T-helper 17 cell (primary cell): ENCODE measurements at places on chromosomes 1 and 21. TPM values are rescaled to one million over a fixed set of nuclear protein-coding genes. Genes with fewer than 3 reads are reported as not detected.

C1orf115 gene
- total RNA-seq: 2.1 TPM

DMBX1 gene
- total RNA-seq: not detected

UBXN10 gene
- 0.81 TPM for total RNA-seq

LAPTM5 gene
- total RNA-seq: 601 TPM

GBP6 gene
- 0.17 TPM for total RNA-seq

NBPF10 gene
- 3.8 TPM for total RNA-seq

SLC45A1 gene
- total RNA-seq: 0.70 TPM

FBLIM1 gene
- not detected for total RNA-seq

DPM3 gene
- 36.0 TPM for total RNA-seq

OMA1 gene
- 29.8 TPM for total RNA-seq

ZBTB18 gene
- total RNA-seq: 26.3 TPM

GIPC2 gene
- 0.17 TPM for total RNA-seq

AKR7A3 gene
- 1.4 TPM for total RNA-seq

C8B gene
- total RNA-seq: not detected

GRCh38 chr1:150976879-150977694, 2.5 kb upstream of the CERS2 start:
- DNase-seq: peak; percentile 42

GRCh38 chr1:157133426-157133825, 4.8 kb downstream of the ETV3 start:
- no peak for DNase-seq

DNA sequence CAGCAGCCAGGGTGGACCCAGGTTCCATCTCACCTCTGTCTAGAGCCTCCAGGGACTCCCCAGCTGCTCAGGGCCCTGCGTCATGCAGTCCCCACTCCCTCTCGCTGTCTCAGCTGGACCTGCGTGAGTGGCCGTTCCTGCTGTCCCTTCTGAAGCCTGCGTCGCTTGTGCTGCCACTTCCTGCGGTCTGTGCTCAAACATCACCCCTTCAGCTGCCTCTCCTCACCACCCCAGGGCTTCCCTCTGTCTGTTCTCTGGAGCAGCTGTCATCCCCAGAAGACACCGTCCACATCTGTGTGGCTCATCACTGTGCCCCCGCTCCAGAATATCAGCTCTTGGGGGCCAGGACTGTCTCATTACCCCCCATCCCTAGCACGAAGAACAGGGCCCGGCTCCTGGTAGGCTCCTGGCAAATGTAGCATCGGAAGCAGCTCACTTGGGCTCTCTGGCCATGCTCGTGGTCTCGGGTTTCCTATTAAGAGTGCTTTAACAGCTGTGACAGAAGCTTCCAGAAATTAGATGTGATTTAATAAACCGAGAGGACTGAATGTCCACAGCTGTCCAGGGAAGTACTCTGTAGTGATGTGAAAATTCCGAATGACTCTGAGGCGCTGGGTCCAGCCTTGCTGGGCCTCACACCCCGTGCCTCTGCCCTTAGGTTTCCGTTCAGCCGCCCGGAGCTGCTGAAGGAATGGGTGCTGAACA, 3.3 kb downstream of the THAP3 start:
- no peak for DNase-seq

DNA sequence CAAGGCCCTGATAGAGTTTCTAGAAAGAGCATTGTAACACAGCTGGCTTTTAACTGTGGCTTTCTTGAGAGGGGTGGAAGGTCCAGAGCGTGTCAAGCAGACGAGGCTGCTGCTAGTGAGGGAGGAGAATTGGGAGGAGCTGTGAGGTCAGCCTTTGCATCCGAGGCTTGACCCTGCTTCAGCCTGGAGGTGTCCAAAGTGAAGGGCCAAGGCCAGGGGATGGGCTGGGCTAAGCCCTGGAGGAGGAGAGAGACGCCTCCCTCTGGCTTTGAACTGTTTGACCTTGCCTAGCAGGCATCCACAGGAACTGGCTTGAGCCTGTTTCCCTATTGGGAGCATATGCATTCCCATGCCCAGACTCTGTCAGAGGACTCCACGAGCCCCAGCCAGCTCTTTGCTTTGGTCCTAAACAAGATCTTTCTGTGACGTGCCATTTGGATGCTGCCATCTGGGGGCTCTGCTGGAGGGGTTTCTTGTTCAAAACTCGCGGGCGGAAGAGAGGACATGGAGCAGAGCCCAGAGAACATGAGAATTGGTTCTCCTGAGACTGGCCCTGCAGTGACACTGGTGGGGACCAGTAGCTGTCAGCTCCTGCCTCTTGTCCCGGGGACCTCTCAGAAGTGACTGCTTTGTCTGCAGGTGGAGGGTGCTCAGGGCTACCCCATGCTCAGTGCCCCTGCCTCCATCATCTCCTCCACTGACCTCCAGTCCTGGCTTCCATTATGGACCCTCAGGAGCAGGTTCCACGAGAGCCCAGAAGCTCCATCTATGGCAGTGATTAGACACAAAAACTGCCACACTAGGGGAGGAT, 5.5 kb downstream of the ACTRT2 start:
- DNase-seq: no peak

DNA sequence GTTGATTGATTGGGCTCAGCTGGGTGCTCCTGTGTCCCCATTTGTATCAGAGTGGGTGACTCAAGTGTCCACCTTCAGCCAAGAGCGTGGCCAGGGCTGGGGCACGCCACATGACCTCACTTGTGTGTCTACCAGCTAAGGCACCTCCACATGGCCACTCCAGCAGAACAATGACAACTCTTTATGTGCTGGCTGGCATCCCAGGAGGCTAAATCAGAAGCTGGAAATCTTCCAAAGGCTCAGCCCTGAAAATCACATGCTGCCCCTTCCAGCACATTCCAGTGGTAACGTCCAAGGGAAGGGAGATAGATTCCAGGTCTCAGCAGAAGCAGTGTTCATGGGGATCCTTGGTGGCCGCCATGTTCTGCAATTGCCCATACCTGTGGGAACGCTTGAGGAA, 585.5 kb downstream of the AJAP1 start:
- DNase-seq: no peak

- no peak for DNase-seq
Measured at GRCh38 chr1:75985827-75986226, 53.6 kb upstream of the ASB17 start.

- DNase-seq: no peak
Measured at GRCh38 chr1:28803051-28803450, 8.9 kb upstream of the OPRD1 start.

DNA sequence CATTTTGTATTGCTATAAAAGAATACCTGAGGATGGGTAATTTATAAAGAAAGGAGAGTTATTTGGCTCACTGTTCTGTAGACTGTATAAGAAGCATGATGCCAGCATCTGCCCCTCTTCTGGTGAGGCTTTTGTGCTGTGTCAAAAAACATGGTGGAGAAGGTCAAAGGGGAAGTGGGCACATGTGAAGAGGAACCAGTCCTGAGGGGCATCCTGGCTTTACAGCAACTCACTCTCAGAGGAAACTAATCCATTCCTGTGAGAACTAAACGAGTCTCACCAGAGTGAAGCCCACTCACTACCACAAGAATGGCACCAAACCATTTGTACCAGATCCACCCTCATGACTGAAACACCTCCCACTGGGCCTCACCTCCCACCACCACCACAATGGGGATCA, 18.8 kb upstream of the SELP start:
- no peak for DNase-seq

DNA sequence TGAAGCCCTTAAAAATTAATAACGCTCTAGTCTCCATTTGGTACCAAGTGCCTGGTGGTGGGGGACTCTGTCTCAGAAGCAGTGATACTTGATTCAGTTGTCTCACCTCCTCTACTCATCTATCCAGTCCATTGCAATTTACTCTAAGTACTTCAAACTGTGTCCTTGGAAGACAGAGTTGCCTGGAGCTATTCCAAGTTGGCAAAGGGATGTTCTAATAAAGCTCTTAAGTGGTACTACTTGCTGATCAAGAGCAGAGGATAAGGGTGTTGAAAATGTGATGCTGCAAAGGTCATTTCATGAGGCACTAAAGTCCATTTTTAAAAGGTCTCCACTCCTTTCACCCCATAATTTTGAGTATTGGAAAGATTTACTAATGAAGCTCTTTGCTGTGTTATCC, 142.2 kb downstream of the NFIA start:
- DNase-seq: no peak

- no peak for DNase-seq
Measured at GRCh38 chr1:223209992-223210787, 67.1 kb upstream of the TLR5 start.

DNA sequence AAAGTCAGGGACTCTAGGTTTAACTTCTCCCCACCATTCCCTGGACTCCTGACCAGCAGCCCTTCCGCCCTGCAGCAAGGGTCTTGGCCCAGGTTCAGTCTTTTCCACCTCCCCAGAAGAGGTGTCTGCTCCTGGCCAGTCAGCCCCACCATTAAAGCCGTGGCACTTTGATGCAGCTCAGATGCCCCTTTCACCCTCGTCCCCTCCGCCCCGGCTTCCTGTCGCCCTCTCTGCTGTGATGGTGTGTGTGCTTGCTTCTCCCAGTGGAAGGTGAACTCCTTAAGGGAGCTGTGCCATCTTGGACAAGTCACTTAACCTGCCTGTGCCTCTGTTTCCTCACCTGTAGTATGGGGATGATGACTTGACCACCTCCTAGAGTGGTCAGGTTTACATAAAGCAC, 17.8 kb upstream of the TTC4 start:
- no peak for DNase-seq

GRCh38 chr1:222310836-222311235, 237.1 kb downstream of the HHIPL2 start:
- DNase-seq: no peak

- no peak for DNase-seq
Measured at GRCh38 chr1:29824511-29825273, 588.4 kb downstream of the PTPRU start.

GRCh38 chr1:182851825-182852224, 12.7 kb downstream of the DHX9 start:
- no peak for DNase-seq

DNA sequence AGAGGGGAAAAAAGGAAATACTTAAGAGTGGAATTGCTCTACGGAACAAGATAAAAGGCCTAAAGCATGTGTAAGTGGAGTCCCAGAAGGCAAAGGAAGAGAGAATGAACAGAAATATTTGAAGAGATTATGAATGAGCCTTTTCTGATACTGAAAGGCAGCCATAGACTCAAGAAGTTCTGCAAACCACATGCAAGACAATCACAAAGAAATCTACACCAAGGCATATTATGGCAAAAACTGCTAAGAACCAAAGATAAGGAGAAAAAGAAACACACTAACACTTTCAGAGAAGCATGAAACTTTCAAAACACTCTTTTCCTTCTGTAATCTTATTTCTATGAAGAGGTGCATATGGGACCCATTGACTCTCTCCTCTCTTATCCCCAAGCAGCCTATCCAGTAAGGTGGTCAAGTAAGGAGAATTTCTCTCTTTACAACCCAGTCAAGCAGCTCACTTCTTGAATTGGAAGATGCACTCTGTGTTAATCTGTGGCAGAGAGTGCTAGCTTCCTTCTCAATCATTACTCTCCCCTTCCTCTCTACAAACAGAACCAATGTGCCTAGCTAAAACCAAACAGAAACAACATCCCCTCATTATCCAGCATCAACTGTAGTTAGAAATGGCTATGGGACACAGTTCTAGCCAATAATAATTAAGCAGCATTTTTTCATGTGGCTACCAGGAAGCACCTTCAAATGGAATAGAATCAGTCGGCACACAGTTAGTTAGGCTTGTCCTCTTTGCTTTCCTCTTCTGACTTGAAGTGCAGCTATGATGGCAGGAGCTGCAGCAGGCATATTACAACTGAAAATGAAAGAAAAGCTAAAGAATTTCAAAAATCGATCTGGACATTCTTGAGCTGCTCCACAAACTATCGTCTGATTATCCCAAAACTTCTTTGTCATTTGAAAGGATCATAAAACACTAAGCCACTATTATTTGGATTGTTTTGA, 25.9 kb downstream of the KRTAP19-8 start:
- DNase-seq: no peak

DNA sequence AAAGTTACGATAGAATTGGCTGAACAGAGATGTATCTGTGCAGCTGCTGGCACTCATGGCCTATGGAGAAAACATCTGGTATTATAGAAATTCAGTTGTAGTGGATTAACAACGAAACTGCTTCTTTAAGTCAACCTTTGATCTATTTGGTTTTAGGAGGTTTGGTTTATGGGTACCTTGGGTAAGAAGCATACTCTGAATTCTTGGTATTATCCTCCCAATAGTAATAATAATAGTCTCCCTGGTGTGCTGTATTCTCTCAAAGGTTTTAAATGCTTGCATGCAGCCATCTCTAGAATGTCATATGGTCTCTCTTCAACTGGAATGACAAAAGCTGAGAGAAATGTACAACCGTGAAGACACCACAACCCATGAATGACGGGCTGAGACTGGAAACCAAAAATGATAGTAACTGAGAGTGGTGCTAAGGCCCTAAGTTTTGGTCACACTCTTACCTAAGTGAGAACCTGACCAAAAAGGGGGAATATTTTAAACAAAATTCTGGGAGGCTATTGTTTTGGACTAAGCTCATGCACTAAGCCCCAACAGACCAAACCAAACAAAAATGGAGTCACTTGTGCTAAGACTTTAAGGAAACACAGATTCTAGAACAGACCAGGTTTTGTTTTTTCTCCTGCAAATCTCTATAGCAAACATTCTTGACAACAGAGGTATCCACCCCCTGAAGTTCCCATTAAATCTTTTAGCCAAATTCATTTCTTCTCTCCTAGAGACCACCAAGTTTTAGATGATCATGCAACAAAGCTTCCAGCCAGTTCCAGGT, 17.6 kb upstream of the TMEM61 start:
- DNase-seq: no peak

- no peak for DNase-seq
Measured at GRCh38 chr1:86582161-86582560, 35.3 kb downstream of the CLCA4 start.

DNA sequence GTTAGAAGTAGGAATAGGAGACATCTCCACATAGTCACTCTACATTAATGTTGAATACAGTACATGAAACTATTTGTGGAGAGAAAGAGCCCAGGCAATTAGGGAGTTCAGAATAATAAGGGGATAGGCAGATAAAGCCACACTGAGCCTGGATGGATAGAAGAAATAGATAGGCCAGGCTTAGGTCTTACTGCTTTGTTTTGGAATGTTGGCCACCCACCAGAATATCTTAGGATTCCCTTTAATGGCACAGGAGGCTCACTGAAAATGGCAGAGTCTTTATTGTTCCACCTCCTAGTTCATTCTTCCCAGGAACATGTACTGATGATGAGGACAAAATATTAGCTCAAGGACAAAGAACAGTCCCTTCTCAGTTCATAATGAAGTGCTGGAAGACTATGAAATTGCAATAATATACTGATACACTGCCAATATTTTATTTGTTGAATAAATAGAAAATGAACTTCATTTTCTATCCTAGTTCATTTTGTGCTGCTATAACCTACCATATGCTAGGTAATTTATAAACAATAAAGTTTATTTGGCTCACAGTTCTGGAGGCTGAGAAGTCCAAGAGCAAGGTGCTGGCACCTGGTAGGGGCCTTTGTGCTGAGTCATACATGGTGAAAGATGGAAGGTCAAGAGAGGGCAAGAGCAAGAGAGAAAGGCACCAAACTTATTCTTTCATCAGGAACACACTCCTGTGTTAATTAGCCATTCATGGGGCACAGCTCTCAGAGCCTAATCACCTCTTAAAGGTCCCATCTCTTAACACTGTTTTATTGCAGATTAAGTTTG, 87.3 kb downstream of the TBX15 start:
- no peak for DNase-seq
